Tracheal epithelial cell (primary cell): ENCODE measurements at places on chromosomes 11 and 22. TPM values are rescaled to one million over a fixed set of nuclear protein-coding genes. Genes with fewer than 3 reads are reported as not detected.

Gene DSCAML1
- total RNA-seq: 1.9 TPM in 1 of 2 replicates, not detected in the other

Gene NPAS4
- not detected in 2 replicates for total RNA-seq

Gene UNC93B1
- total RNA-seq: 48.2 and 51.4 TPM in 2 replicates

Gene SLC25A1
- 152 TPM in 2 replicates for total RNA-seq

Gene PRR33
- not detected in 2 replicates for total RNA-seq

Gene ALDH3B2
- 25.1 and 57.3 TPM in 2 replicates for total RNA-seq

Gene RASD2
- total RNA-seq: 0.43 and 0.48 TPM in 2 replicates

Gene MMP13
- not detected in 2 replicates for total RNA-seq

Gene RFPL1
- total RNA-seq: not detected in 2 replicates

Gene RTN4RL2
- total RNA-seq: not detected in 2 replicates

Gene FGF4
- total RNA-seq: not detected in 2 replicates

Gene OR52H1
- 0.21 and 0.48 TPM in 2 replicates for total RNA-seq

Gene APOL3
- total RNA-seq: 0.21 and 2.9 TPM in 2 replicates

Gene OSBPL5
- 19.8 and 20.7 TPM in 2 replicates for total RNA-seq

Gene IL18BP
- 0.24 and 0.64 TPM in 2 replicates for total RNA-seq

Gene PARVG
- total RNA-seq: not detected in 2 replicates

Gene SLN
- total RNA-seq: 1.4 TPM in 1 of 2 replicates, not detected in the other

Gene SIK3
- total RNA-seq: 4.0 and 13.5 TPM in 2 replicates

Gene FAM76B
- 10.1 and 15.6 TPM in 2 replicates for total RNA-seq

Gene C22orf42
- total RNA-seq: not detected in 2 replicates

Gene MPST
- total RNA-seq: 190 and 252 TPM in 2 replicates

Gene OR8D4
- not detected in 2 replicates for total RNA-seq

Gene HEPN1
- 0.24 TPM in 1 of 2 replicates, not detected in the other for total RNA-seq

Gene DMC1
- 1.3 and 2.2 TPM in 2 replicates for total RNA-seq

Gene MPZL3
- total RNA-seq: 28.2 and 34.3 TPM in 2 replicates

Gene FOLR3
- total RNA-seq: 10.7 and 14.2 TPM in 2 replicates

Gene MRGPRG
- total RNA-seq: not detected in 2 replicates

Gene BEST1
- 1.5 and 1.7 TPM in 2 replicates for total RNA-seq
